Neuronal stem cell (in vitro differentiated cells): ENCODE measurements at places on chromosomes 7 and 10.

DNA sequence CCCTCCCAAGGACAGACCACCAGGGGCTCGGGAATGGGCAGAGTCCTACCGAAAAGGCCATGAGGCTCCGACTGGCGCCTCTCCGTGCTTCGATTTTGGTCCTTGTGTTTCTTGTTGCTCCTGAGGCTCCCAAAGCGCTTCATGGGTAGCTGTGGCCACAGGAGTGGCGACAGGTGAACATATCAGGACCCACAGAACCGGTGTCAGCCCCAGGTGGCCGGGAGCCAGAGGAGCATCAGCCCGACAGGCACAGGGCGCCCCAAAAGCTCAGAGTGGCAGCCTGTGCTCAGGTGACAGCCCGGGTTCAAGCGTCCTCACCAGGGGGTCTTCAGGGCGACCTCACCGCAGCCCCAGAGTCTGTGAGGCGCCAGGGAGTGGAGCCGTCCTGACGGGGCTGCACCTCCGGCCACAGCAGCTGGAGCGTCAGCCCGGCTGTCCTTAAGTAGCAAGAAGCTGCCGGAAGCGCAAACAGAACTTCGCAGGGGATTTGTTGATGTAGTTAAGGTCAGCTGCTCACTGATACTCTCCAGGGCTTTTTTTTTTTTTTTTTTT is 141.0 kb downstream of the PRKAG2 start:
- DNase-seq, result no peak

DNA sequence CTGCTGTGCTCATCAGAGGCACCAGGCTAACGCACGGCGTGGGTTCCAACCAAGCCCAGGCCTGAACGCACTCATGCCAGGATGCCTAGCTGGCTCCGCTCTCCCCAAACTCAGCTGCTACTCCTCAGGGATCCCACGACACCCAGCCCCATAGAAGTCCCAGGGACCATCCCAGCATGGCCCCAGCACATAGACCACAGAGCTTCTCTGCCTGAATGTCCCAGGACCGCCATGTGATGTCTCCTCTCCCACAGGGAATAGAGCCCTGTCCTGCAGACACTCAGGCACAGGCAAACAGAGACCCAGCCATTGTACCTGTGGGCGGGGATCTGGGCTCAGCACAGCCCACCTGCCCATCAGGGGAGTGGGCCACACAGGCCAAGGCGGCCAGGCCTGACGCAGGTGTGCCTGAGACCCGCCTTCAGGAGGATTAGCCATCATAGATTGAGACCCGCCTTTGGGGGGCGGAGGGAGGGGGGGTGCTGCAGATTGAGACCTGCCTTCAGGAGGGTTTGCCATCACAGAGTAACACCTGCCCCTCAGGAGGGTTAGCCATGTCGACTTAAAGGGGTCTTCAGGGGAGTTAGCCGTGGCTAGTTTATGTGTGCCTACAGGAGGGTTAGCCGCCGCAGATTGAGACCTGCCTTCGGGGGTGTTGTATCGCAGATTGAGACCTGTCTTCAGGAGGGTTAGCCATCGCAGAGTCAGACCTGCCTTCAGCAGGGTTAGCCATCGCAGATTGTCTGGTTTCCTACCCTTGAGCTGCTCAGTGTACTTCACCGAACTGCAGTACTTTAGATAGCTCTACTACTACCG is 29.0 kb downstream of the RASGEF1A start:
- DNase-seq, result no peak

GRCh38 chr7:38273286-38273995 is at the start of gene TARP:
Gene TARP, minus strand, starts transcription at chr7:38273636.
- DNase-seq, result no peak

- no peak for DNase-seq
Observed at GRCh38 chr10:43708262-43708661, 59.6 kb upstream of the ZNF32 start.

GRCh38 chr7:87411186-87411585 is 64.3 kb downstream of the ABCB4 start:
- DNase-seq, result no peak

DNA sequence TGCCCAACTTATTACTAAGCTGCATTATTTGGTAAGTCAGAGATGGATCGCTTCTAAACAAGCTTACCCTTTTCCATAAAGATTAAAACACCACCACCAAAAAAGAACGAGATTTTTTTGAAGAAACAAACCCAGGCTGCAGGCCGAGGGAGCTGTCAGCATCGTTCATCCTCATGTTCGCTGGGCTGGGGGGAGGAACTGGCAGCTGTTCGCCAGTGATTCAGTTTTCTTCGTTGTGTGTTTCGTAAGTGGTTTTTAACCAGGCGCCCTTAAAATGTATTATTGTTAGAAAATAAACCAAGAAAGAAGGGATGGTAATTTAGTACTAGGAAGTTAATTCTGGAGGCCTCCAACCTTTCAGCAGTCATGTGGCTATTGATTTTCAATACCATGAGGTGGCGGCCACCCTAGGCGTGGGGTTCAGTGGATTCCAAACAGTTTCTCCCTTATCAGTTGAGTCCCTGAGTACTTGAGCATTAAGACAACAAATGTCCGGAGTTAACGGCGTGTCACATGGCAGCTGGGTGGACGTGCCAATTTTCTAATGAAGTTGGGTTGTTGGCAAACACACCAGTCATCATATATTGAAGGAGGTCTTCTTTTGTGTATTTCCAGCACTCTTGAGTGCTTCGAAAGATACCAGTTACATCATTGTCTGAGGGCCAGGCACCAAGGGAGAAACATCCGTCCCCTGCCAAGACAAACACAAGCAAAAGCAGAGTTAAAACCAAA is 173.2 kb downstream of the EBF3 start:
- DNase-seq, result no peak

GRCh38 chr7:18313965-18314364 is 181.6 kb upstream of the HDAC9 start:
- no peak for DNase-seq

DNA sequence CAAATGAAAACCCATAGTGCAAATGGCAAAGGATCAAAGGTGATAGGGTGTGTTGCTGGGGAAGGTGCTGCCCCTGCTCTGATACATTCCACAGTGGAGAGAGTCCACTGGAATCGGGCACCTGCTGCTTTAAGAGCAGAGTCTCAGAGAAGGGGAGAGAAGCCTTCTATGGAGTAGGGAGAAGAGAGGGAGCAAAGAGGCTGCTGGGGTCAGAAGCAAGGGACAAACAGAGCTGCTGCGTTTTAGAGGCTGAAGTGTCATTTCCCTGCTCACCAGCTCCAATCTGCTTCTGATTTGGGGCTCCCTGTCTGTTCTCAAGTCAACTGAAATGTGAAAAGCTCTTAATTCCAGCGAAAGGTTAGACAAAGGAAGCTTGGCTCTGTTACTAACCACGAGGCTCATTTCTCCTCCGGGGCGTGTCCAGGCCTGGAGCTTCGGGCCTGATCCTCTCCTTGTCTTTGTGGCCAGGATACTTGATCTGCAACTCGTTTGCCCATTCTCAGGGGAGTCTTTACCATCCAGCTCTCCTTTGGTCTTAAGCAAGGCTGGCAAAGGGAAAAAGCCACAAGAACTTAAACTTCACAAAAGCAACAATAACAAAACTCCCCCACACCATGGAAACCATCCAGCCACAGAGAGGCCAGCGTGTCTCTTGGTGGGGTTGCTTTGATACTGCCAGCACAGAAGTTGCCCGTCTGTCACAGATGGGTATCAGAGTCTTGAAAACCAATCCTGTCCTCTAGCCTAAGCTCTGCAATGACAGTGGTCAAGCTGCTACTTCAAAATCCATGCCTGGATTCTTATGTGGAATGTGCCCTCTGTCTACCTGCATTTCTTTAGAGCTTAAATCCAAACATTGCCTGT is 692.6 kb downstream of the SUGCT start:
- peak; percentile 21 for DNase-seq

- DNase-seq, result no peak
Observed at GRCh38 chr10:6995831-6996230, 415.0 kb downstream of the SFMBT2 start.

GRCh38 chr10:2201534-2202099 is 464.3 kb upstream of the ADARB2 start:
- no peak for DNase-seq

DNA sequence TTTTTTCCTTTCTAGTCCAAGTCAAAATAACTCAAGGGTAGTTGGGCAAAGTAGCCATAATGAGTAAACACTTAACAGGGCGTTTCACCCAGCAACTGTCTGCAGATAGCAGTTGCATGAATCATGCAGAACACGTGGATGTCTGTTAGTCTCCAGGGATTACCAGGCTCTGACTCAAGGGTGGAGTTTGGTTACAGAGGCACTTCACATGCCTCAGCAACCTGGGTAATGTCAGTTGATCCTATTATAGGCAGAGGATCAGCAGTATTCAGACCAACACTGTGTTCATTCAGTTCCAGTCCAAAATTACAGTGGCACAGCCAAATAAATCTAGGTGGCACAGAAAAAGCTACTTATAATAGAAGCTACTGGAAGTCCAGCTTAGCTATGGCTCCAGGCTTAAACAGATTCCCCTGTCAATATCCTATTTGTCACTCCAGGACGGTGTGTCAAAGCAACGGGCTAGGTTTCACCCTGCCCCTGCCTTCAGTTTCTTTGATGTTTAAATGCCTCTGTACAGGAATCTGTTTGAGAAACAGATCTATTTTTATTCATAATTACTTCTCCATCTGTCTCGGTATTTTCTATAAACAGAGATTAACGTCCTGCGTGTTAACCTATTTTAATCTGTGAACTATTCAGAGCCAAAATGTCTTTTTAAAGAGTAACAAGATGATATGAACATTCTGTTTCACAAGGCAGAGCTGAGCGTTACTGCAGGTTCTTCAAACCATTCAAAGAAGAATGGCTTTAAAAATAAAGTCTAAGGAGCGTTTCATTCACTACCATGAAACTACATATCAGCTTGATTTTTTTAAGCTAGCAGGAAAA is 162.6 kb upstream of the AKR1E2 start:
- DNase-seq, result no peak

GRCh38 chr7:149720372-149721083 is 52.9 kb downstream of the ZNF467 start:
- DNase-seq, result no peak

DNA sequence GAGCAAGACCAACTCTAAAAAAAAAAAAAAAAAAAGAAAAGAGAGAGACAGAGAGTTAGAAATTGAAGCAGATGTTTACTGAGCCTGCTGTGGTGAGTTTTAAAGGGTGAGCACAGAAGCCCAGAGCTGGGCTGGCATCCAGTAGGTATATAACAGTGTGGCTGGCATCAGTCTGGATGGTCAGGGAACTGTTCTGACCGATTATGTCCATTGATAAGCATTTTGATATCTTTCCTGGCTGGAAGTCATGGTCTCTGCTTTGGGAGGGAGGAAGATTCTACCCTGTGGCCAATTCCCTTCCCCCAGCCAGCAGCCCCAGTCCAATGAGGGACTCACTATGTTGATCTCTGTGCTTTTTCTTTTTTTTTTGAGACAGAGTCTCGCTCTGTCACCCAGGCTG is 65.2 kb upstream of the PODXL start:
- no peak for DNase-seq

- DNase-seq, result no peak
Observed at GRCh38 chr7:29255906-29256692, 61.5 kb downstream of the CHN2 start.

DNA sequence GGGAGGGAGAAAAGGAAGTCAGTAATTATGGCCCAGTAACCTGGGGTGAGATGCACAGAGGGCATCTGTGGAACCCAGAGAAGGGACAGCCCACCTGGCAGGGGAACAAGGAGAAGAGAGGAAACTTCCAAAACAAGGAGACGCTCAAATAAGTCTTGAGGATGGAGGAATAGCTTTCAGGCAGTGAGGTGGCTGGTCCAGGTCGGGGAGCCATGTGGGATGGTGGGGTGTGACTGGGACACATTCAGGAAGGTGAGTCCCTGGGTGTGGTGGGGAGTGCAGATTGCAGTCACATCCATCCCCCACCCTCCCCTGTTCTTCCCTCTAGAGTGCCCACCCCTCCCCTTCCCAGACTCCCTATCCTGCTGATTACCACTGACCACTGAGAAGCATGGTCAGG is 175.4 kb downstream of the GRID1 start:
- DNase-seq, result no peak

- no peak for DNase-seq
Observed at GRCh38 chr7:112819536-112819935, 29.3 kb upstream of the TMEM168 start.

GRCh38 chr7:106372126-106372525 is 87.3 kb upstream of the NAMPT start:
- no peak for DNase-seq
